ENCODE measurements at places on chromosomes 1 and 21.

GRCh38 chr1:38115682-38116202 is 69.1 kb upstream of the POU3F1 start:
- ATAC-seq, result no peak

GRCh38 chr1:231985296-231986023 is 358.9 kb downstream of the DISC1 start:
- ATAC-seq, result peak; percentile 31

- ATAC-seq, result peak; percentile 86
Observed at GRCh38 chr1:230230948-230231773, 164.1 kb downstream of the GALNT2 start.

DNA sequence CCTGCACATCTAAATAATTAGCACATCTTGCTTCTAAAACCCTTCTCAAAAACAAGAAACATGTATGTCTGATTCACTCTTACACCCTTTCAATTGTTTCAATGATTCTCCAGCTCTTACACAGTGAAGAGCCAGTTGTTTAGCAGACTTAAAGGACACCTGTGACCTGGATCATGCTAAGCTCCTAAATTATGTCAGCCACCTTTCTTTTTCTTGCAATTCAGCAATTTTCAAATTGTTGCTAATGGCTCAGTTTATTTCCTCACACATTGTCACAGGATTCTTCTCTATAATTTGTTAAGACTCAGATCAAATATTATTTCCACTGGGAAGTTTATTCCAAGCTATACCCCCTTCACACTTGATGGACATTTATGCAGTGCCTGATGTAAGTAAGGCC is 413.2 kb downstream of the PLA2G4A start:
- no peak for ATAC-seq

- ATAC-seq, result no peak
Observed at GRCh38 chr1:230431527-230431926, 5.4 kb upstream of the PGBD5 start.

DNA sequence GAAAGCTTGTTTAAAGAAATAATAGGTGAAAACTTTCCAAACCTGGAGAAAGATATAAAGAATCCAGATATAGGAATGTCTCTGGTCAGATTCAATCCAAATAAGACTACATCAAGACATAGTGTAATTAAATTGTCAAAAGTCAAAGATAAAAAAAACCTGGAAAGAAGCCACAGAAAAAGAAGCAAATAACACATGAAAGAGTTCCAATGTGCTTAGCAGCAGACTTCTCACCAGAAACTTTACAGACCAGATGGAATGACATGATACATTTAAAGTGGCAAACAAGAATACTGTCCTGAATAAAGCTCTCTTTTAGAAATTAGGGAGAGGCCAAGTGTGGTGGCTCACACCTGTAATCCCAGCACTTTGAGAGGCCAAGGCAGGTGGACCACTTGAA is 1039.9 kb downstream of the KCNT2 start:
- ATAC-seq, result no peak

DNA sequence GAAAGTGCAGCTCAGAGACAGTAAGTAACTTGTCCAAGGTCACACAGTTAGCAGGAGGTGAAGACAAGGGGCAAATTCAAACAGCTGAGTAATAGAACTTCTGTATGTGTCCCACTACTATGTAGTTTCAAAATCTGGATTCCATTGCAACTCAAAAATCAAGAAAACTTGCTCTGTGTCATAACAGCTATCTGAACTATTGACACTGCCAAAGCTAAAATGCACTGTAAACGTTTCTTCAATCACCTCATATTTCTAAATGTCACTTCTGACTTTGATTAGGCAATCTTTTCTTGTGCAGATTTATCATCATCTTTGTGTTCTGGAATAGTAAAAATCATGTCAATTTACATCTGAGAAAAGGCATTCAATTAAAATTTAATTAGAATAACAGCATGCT is 957.6 kb downstream of the MRPL39 start:
- no peak for ATAC-seq

- no peak for ATAC-seq
Observed at GRCh38 chr1:201766131-201766866, 62.7 kb upstream of the IPO9 start.

- no peak for ATAC-seq
Observed at GRCh38 chr1:27787895-27788294, 14.9 kb downstream of the STX12 start.

All from activated T-helper 17 cell treated with anti-CD3 and anti-CD28 coated beads, Interleukin-2, amount 50 U/mL, for 72 hours (primary cell).